ENCODE measurements at places on chromosomes 3 and 15.
A peak's percentile ranks its signal among the peaks of the same experiment; 100 is the strongest.

DNA sequence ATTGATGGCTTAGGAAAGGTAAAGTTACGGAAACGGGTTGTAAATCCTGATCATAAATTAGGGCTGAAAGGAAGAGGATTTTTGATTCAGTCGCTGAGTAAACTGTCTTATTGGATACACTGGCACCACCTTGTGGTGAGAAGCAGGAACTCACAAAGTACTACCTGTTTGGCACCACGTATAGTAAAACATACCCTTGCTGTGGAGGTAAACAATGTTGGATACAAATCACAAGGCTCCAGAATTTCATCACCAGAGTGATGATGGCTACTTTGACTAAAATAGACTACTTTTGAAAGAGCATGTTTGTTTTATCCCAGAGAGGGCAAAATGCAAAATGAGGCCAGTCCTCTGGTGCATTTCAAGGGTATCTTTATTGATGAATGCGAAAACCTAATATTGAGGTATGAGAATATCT, 216.9 kb downstream of the IGSF11 start:
- DNase-seq: peak; percentile 4

DNA sequence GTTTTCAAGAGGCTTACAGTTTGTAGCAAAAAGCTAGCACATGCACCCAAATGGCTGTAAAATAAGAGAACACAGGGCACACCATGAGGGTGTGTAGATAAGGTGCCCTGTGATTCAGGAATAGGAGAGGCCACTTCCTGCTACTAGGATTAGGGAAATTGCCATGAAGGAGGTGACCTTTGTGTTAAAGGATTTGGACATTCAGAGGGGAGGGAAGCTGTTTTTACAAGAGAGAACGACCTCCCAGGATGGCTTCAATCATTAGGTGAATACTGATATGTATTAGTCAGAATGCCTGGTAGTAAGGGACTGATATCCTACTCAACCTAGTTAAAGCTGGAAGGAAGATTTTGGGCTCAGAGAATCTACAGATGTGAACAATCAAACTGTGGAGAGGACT, 35.7 kb upstream of the ABHD17C start:
- DNase-seq: no peak

DNA sequence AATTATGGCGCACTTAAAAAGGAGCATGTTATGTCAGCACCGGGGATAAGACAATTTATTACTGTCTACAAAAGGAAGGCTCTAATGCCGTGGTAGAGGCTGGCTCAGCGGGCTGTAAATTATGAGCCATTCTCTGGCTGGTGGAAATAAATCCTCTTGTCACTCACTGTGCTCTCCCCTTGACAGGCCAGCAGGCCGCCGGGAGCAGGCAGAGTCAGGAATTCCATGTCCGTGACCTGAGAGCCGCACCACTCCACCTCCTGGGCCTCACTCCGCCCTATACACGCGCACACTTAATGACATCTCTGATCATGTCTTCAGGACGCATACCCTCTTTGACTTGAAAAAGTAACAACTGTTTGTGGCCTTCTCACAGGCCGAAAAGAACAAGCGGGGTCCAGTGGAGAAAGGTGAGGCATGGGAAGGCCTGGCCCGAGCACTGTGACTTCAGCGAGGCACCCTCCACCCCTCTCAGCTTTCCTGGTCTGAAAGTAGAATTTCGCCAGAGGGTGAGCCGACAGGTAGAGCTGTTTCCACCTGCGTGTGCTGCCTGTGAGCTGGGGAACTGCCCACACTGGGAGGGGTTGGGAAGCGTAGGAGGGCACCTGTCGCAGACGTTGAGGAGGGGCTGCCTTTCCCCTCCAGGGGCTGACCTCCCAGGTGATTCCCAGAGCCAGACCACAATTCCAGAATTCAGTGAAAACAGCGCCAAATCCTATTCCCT, 13.2 kb upstream of the PCSK6 start:
- no peak for DNase-seq

DNA sequence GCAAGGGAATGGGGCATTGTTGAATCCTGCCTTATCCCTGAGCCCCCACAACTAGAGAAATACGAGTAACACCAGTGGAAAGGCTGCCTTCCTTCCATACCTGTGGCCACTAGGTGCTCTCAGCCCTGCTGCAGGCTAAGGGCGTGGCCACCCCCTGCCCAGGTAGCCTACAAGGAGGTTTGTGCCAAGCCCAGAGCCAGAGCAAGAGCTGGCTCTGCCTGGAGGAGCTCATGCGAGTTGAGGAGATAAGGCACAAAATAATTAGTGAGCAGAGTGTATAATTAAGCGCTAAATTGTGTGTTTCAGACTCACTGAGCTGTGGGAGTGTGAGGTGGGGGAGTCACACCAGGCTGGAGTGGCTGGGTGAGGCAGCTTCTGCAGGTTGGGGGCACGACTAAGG, 49.2 kb downstream of the TPRA1 start:
- no peak for DNase-seq

DNA sequence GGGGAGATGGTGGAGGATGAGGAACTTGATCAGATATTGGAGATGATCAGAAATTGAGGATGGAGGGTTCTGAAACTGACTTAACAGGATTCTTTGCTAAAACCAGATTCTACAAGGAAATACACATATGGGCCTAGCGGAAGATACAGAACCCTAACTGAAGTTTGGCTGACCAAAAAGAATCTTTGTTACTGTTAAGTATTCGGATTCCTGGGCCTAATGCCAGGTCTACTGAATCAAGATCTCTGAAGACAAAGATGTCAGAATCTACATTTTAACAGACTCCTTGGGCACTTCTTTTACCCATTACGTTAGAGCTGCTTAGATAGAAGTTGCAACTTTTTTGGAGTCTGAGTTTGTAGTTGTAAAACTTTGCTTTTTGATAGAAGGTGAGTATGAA, 137.7 kb downstream of the FNDC3B start:
- DNase-seq: no peak

DNA sequence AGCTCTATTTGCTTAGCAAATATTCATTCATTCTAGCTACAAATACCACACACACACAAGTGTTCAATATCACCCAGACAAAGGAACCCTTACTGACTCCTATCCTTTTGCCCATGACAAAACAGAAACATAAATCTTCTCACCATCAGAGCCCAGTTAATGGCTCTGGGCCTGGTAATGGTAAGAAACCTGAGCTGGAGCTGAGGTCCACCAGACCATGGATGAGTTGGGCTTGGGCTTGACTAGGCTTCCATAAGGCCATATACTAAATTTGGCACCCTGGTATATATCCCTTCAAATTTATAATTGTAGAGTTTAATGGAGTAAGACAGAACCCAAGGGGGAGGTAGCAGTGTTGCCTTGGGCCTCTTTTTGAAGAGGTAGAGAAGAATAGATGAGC, 29.4 kb downstream of the GPR176 start:
- no peak for DNase-seq

DNA sequence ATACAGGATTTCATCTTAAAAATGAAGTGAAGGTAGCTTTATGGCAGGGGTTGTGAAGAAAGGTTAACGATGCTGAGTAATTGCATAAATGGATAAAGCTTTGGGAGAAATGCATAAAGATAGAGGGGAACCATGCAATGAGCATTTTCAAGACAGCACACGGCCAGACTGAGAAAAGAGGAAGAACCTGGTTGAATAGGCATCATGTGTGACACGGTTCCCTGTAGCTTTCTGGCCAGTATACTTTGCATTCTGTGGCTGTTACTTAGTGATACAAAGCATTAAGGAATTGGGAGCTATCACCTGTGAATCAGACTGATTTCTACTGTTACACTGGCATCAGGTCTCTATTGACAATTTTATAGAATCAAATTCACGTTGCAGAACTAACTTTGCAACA, 33.3 kb downstream of the NR2C2 start:
- no peak for DNase-seq

- DNase-seq: no peak
Measured at GRCh38 chr15:88035381-88035780, 221.2 kb downstream of the NTRK3 start.

All from HFF-Myc (cell line).